ENCODE measurements at places on chromosomes 5 and 9. TPM values are rescaled to one million over a fixed set of nuclear protein-coding genes. Genes with fewer than 3 reads are reported as not detected.
A peak's percentile ranks its signal among the peaks of the same experiment; 100 is the strongest.

GRCh38 chr9:108412755-108413154, 443.0 kb downstream of the ACTL7B start:
- DNase-seq: no peak

Gene PTPN3
- 13.1 TPM for total RNA-seq

DNA sequence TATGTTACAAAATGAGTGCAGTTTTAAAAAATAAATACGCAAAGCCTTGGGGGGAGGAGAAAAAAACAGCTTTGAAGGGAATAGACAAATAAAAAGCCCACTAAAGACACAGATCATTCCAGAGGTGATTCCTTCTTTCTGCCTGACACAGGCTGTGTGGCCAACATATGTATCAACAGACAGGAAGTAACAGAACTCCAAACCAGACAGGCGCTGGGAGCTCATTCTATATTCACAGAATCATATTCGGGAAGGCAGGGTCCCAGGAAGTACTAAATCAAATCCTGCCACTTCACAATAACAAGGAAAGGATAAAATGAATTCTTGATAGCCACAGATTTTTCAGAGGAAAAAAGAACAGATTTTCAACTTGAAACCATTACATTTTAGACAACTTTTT, 62.1 kb downstream of the SEMA5A start:
- DNase-seq: no peak

DNA sequence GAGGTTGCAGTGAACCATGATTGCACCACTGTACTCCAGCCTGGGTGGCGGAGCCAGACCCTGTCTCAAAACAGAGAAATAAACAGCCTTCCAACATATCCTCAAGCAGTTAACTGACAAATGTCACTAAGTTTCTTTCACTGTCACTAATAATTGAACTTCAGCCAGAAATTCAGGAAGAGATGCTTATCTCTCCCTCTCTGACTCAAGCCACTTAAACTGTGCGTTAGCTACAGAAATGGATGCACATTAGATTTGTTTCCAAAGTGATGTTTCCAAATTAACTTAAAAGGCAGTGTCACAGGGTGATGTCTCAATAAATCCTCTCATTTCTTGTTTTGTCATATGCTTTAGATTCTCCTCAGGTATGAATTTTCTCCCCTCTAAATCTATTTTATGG, 164.9 kb downstream of the KDM4C start:
- DNase-seq: no peak

- DNase-seq: no peak
Measured at GRCh38 chr5:140232731-140233130, 57.7 kb downstream of the CYSTM1 start.

GRCh38 chr9:14346231-14346791, 32.4 kb upstream of the NFIB start:
- DNase-seq: peak; percentile 62

- peak; percentile 63 for DNase-seq
Measured at GRCh38 chr9:27426511-27427271, 97.4 kb upstream of the IFNK start.

GRCh38 chr5:79456400-79456799, 57.5 kb downstream of the HOMER1 start:
- DNase-seq: no peak

GRCh38 chr5:11791792-11792191, 112.5 kb downstream of the CTNND2 start:
- DNase-seq: no peak

Gene IL3
- total RNA-seq: not detected

Gene PARP8
- 48.3 TPM for total RNA-seq

GRCh38 chr5:157216391-157217142, 35.9 kb downstream of the ITK start:
- DNase-seq: no peak

- no peak for DNase-seq
Measured at GRCh38 chr5:21773456-21773855, 1079.7 kb downstream of the CDH12 start.

DNA sequence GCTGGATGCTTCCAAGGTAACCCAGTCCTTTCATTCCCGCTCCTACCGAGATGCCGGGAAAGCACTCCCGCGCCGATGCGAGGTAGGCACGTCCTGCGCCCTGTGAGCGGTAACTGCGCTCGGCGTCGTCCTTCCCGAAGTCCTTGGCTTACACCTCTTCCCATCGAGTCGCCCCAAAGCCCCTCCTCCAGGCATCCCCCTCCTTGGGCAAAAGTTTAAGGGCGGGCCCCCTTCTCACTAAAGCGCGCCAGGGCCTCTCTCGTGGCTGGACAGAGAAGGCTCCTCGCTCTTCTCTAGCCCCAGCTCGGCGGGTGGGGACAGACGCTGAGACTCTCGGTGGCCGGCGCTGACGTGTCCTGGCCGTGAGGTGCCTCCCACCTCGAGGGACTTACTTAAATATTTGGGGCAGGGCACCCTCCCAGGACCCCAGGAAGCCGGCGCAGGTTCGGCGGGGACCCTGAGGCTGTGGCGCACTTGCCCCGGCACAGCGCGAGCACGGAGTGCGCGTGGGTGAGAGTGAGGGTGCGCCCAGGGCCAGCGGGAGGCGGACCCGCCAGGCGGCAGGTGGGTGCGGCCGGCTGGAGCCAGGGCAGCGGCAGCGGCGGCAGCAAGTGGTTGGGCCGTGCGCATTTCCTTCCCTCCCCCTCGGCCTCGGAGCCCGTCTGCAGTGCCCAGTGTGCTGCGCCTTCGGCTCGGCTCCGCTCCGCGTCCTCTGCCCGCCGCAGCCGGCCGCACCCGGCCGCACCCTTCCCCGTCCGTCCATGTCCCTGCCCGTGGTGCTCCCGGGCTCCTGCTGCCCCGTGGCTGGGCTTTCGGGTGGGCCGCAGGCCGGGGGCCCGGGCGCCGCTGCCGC, at the start of gene ENTREP1:
Gene ENTREP1 (plus strand): TSS at position 667 of the 853 bp plus-strand sequence. CDS start 95 bp downstream, at position 762.
- DNase-seq: peak; percentile 24

GRCh38 chr9:20353524-20353923, 268.8 kb downstream of the MLLT3 start:
- no peak for DNase-seq

DNA sequence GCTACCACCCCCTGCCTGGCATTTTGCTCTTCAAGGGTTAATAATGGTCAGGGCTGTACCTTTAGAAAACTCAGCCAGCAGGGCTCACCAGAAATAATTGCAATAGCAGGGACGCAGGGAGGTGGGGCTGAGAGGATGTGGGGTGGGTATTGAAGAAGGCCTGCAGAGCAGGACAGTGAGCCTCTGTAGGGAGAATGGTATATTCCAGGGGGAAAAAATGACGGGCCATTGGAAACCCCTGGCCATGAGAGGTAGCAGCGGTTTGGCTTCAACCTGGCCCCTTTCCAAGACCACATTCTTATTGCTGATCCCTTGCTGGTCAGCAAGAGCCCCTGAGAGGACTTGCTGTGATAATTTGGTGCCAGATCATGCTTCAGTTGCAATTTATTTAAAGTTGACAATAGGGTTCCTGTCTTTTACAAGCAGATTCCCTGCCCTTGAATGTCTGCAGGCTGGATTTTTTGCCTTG, 36.7 kb upstream of the CTNNA1 start:
- DNase-seq: no peak

- DNase-seq: no peak
Measured at GRCh38 chr5:124054564-124054963, 542.6 kb downstream of the CSNK1G3 start.

DNA sequence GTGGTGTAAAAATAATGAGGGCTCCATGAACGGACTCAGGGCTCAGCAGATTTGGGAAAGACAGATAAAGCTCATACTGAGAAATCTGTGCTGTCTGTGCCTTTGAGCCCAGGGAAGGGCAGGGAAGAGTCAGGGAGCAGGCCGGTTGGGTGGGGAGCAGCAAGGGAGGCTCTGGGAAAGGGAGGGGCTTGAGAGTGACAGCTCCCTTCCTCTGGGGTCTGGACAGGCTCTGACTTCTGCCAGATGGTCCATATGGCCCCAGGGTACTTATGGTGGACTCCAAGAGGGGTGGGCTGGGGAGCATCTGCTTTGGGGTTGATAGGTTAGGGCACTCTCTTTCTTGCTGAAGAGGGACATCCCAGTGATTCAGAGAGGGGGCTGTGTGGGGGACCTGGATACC, 2.1 kb downstream of the NPR2 start:
- DNase-seq: no peak

GRCh38 chr9:132609829-132610228, 27.4 kb downstream of the BARHL1 start:
- no peak for DNase-seq

DNA sequence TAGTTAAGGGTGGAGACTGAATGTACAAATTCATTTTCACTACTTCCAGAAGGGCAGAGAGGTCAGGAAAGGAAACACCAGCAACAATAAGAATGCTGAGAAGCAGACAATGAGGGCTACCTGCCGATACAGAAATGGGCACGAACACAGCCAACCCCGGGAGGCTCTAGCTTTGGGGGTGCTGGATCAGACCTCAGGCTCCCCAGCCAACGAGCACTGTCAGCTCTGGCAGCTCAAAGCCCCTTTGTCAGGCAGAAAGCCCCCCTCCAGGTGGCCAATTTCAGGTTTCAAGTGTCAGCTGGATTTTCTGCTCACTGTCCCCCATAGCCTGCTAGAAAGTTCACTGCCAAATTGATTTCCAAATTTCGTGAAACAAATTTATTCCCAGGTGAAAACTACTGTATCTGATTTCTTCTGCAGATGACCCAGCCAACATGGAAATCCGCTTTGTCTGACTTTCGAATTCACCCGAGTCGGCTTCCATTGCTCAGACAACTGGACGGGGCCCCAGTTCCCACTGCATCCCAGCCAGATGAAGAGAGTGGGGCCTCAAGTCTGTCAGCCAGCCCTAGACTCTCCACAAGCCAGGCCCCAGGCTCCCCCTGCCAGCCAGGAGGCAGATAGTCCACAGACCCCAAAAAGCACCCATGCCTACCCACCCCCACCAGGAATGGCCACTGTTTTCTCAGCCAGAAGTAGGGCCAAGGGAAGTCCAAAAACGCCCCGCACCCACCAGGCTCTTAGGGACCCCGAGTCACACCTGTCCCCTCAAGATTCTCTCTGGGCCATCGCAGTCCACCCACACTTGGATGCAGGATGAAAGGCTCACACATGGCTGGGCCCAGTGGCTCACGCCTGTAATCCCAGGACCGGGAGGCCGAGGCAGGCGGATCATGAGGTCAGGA, 96.5 kb upstream of the PHYKPL start:
- no peak for DNase-seq

Gene FBP1
- total RNA-seq: 2.0 TPM

- no peak for DNase-seq
Measured at GRCh38 chr9:97559111-97559514, 57.6 kb downstream of the TMOD1 start.

DNA sequence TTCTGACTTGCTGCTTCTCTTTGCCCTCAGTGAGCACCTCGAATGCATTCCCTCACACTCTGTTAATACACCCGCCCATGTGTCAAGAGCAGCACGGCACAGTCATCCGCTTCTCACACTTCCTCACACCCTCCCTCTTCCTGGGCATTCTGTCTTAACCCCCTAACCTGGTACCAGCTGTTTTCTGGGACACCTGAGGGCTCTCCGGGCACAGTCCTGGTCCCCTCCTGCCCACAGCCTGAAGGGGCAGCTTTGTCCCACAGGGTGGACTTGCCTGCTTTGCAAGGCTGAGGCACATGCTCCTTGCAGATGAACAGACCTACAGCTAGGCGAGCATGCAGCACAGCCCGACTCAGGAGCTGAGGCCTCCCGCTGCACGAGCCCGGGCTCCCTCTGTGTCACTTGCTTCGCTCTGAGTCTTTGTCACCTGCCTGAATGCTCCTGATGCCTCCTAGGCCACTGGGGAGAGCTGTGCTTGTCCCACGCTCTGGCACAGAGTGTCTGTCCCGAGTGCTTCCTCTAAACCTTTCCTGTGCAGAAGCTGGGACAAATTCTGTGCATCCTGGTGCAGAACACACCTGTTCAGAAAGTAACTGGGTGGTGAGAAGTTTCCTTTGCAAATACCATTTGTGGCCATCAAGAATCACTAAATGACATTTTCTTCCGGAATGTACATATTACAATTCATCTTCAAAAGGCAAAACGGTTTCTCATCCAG, 47.8 kb downstream of the AHRR start:
- DNase-seq: peak; percentile 13

All from dorsolateral prefrontal cortex (tissue), 122 donors.